ENCODE measurements at places on chromosomes 6 and 20.

DNA sequence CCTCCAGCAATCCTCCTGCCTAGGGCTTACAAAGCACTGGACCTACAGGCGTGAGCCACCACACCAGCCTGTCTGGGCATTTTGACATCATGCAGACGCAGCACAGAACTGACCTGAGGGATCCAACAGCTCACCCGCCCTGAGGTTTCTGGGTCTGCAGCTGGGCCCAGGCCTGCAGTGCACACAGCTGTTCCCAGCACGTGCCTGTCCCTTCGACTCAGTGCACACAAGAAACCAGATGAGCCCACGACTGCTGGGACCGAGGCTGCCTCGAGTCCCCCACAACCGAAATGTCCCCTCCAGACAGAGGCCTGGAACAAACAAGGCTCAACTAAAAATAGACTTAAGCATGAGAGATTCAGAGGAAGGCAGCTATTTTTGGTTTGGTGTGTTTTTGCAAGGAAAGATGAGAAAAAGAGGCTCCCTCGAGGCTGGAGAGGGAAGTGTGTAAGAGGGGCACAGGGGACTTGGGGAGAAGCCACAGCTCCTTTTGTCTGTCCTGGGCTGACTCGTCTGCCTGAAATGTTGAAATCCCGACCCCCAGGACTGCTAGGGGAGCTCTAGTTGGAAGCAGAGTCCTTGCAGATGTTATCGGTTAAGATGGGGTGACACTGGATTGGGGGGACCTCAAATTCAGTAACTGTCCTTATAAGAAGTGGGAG, 66.3 kb downstream of the YTHDF1 start:
- DNase-seq, result no peak

DNA sequence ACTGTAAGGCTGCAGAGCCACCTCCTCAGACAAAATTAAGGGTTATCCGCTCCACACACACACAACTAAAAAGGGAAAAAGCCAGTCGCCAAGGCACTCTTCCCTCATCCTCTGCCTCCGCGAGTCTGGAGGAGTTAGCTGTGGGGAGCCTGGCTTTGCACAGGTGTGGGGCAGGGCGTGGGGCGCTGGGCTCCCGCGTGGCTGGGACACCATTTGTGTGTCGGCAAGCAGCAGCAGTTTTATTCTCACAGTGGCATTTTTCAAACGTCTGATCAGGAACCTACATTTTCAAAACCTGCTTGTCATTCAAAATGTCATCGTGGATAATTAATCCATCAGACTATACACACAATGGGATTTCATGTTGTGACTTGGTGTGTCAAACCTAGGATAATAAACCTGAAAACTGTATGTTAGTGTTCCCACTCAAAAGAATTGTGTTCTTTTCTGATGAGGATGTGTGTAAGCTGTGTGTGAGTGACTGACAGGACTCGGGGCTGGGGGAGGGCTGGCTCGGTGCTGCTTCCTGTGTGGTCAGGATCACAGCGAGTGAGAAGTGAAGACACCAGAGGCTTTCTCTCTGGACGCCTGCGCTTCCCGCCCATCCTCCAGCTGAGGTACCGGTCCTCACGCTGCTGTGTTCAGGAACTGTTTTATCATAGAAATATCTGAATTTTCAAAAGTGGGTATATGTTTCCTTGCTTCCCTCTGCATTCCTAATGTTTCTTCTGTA, 83.1 kb downstream of the IRF4 start:
- no peak for DNase-seq

DNA sequence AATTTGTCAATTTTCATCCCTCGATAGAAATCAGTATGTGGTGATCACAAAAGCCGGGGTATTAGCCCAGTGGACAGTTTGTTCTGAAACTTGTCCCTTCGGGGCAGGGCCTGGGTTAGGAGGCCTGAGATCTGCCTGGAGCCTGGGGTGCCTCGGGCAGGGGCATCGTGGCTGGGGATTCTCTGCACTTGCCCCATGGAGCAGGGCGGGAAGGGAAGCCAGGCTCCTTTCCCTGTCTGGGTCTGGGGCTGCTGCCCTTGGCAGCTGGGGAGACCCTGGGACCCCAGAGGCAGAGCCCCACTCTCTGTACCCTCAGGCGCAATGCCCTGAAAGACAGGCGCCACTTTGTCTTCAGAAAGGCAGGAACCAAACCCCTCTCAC, 27.4 kb downstream of the NTSR1 start:
- DNase-seq, result no peak

- DNase-seq, result no peak
These were observed 134.8 kb downstream of the JPH2 start for GRCh38 chr20:44052166-44052565.

GRCh38 chr6:105588123-105588710, 185.3 kb upstream of the PREP start:
- no peak for DNase-seq

DNA sequence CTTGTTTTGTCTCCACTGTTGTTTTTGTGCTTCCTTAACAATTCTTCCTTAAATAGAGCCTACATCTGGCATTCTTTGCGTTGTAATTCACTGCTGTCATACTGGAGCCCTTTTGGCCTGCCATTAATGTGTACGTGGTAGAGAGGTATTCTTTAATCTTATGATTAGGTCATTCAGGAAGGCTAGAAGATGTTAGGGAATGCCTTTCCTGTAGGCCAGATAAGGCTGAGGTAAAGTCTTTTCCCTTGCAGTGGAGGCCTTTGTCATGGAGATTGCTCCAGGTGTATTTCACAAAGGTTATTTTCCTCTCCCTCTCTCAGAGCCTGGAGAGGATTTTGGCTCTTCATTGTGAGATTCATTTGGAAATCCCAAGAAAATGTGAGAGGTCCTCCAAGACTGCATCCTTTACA, 146.9 kb downstream of the FUT9 start:
- no peak for DNase-seq

DNA sequence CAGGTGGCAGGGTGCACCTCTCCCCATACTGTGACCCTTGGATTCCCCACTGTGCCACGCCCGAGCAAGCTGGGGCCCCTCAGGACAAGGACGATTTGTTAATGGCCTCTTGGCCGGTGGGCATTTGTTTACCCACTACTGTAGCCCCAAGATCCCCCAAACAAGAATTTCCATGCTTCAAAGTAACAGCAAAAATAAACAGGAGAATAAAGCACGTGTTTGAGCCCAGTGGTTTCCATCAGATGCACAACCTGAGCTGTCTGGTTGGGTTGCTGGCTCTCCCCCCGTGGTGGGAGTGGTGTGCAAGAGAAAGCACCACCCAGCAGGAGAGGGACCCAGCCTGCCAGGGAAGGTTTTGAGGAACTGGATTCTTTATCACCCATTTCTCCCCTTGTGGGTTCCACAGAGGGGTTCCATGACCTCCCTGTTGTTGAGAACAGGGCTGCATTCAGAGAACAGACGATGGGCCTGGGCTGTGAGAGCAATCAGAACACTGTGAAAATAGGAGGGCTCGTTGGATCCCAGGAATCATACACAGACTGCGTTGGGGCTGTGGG, 4.8 kb downstream of the CD93 start:
- DNase-seq, result no peak

- no peak for DNase-seq
These were observed 104.9 kb upstream of the SYNDIG1 start for GRCh38 chr20:24364482-24364881.

DNA sequence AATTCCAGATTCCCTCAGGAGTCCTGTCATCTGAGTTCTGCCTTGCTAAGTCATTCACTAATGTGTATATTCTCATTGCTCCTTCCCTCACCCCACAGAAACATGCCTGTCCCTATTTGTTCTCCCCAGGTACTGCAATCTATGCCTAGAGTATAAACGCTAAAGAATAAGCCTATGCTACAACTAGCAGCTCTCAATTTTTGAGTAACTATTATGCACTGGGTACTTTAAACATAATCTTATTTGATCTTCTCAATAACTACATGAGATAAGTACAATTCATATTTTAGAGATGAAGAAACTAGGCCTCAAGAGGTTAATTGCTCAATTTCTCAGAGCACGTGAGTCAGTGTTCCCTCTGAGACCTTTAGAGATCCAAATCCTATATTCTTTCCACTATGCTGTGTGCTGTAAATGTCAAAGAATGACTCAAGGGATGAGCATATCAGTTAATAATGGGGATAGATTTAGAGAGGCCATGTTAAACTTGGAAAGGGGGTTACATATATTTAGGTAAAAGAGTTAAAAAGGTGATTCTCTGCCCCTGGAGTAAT, 423.8 kb upstream of the ADGRB3 start:
- DNase-seq, result no peak

DNA sequence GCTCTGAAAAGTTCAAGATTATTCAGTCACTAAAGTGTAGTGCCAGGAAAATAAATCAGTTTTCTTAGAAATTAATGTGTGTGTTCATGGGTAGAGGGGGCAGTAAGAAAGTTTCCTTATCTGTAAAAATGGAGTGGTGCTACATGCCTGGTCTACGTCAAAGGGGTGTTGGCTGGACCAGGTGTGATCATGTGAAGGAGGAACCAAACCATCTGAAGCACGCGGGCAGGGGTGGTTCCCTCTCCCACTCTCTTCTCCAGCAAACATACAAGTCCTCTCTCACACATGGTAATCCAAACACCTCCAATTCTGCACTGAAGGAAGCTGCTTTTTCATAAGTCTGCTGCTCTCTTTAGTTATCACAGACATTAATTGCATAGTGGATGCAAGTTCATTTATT, 63.1 kb downstream of the CLIC5 start:
- DNase-seq, result no peak

- DNase-seq, result no peak
These were observed 648.3 kb upstream of the ADGRB3 start for GRCh38 chr6:67986694-67987232.

- peak; percentile 10 for DNase-seq
These were observed 150.8 kb downstream of the PRL start for GRCh38 chr6:22145823-22146677.

- no peak for DNase-seq
These were observed 623 bp upstream of the SNX9 start for GRCh38 chr6:157822245-157823000.

GRCh38 chr6:118963003-118963402, 28.0 kb upstream of the MCM9 start:
- no peak for DNase-seq

DNA sequence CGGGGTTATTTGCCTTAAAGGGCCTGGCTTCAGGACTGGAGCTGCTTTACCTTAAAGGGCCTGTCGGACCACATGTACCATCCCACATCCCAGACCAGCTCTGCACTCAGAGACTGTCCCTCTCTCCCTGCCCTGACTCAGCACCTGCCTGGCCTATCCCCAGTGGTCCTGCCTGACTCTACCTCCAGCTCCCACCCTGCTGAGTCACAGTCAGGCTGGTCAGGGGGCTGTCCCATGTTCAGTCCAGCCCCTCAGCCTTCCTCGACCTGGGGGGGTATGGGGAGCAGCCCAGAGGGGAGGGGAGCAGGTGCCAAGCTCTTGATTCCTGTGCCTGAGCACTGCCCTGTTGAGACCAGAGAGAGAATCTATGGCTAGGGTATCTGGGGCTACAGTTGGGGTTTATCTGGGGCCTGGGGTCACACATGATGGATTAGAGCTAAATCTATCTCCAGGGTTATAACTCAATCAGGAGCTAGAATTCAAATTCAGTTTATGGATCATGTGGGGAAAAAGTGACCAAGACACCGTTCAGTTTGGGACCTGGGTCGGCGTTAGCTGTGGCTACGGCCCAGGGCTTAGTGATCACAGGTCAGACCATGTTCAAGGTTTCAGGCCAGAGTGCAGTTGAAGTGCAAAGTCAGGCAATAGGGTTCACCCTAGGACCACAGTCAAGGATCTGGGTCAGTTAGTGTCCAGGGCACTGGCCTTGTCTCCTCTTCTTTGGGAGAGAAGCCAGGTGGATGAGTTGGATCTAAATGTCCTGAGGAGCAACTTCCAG, 9.4 kb upstream of the TRIB3 start:
- no peak for DNase-seq

DNA sequence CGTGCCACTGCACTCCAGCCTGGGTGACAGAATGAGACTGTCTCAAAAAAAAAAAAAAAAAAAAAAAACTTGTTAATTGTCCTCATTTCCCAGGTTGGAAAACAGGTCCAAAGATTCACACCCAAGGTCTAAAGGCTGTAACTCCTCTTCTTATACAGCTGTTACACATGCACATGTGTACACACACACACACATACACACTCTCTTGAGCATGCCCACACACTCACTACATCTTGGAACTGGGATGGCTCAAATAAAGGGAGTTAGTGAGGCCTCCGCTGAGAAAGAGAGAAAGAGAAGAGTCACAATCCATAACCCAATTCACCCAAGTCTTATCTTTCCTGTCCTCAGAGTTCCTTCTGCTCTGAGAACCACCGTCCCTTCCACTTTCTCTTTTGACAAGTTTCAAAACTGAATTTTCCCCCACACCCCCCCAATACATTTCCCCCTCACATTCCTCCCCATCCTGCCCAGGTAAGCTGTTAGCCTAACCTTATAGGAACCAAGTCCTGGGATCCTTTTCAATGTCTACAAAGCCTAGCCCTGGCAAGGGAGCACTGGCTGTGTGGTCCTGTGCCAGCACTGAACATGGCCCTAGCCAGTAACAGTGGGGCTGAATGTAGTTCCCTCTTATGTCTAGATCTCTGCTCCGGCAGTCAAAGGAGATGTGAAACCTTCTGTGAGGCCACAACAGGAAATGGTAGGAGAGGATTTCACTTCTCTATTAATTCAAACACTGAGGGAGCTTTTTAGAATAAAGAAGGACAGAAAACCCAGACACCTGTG, 3.2 kb upstream of the HLA-DMB start:
- no peak for DNase-seq

DNA sequence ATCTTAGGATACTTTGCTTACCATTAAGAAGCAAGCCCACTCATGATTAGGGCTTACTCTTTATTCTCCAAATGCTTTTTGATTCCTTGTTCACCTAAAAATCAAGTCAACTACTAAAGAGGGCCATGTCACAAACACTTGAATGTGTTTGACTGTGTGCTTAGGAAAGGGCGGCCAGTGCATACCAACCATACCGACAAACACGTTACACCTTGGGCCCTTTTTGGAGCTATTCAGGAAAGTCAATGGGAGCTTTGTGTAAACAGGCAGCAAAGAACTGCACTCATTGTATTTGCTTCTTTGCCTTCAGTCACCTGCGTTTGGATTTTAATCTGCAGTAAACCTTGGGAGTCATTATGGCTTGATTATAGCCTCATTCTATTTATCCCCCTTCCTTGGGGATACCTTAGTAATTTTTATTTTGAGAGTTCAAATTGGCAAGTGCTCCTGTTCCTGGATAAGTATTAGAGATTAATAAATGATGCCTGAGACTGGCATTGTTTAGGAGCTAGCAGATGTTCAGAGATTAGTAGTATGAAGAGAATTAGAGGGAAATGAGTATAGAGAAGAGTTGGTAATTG, 102.6 kb upstream of the HDGFL1 start:
- DNase-seq, result no peak

DNA sequence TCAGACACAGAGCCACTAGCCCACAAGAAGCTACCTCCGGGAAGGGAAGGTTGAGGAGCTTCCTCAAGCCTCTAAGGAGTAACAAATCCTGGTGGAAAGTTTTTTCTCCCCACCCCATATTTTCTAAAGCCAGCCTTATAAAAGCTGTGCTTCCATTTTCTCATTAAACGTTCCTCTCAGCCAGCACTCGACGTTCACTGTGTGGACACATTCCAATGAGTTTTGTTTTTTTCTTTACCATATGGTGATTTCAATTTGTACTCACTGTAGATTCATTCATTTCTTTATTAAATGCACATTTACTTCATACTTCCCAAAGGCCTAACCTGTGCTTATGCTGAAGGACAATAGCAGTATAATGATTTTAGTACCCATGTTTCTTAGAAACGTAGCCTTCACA, 194.4 kb upstream of the FLRT3 start:
- DNase-seq, result no peak

GRCh38 chr6:158284007-158284875, 28.0 kb upstream of the TULP4 start:
- no peak for DNase-seq

Data from HTR-8/SVneo (cell line).